NCI-H1092 (cell line): ENCODE measurements at places on chromosomes 12 and 14.

GRCh38 chr12:95547522-95548055 is 3.7 kb downstream of the USP44 start:
- DNase-seq: no peak

GRCh38 chr14:68890173-68890931 is 88.8 kb downstream of the ACTN1 start:
- no peak for DNase-seq

DNA sequence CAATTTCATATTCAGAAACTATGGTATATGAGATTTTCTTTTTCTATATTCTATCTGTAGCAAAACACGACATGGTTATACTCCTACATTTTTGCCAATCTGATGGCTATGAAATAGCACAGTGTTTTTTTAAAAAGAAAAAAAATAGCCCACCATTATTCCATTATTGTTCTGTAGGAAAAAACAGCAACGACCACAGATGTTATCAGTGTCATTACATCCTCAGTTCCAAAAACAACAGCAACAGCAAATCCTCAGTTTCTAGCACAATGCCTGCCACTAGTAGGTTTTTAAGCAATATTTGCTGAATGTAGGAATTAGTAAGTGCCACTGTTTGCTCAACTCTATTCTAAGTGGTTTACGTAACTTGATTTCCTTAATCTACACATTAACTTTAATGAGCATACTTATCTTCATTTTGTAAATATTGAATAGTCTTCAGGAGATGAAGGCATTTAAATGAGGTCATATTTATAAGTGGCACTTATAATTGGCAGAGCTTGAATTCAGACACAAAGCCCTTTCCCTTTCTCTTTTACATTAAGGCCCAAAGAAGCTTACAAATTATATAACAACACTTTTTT is 8.3 kb downstream of the RNASE6 start:
- DNase-seq: no peak

GRCh38 chr14:65054471-65055085 is 47.7 kb downstream of the MAX start:
- DNase-seq: no peak

DNA sequence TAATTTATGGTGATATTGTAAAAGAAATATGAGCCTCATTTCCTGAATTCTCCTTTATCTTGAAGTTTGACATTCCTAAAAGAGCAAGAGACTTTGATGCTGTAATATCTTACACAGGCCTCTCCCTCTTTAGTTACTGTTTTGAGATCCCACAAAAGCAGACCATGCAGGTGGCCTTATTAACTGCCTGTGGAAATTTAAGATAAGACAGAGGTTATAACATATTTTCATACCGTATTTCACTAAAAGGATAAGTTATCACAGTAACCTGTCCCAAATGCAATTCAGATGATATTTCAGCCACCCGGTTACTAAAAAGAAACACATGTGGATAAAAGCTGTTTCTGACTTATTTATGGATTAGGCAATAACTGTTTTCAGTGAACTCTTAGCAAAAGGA is 150.1 kb downstream of the NAV3 start:
- no peak for DNase-seq

GRCh38 chr12:89525824-89526770 is at the start of gene POC1B:
TSS of gene POC1B (minus strand) at chr12:89526047. CDS start at chr12:89525895, 152 bp downstream.
- DNase-seq: peak; percentile 63

DNA sequence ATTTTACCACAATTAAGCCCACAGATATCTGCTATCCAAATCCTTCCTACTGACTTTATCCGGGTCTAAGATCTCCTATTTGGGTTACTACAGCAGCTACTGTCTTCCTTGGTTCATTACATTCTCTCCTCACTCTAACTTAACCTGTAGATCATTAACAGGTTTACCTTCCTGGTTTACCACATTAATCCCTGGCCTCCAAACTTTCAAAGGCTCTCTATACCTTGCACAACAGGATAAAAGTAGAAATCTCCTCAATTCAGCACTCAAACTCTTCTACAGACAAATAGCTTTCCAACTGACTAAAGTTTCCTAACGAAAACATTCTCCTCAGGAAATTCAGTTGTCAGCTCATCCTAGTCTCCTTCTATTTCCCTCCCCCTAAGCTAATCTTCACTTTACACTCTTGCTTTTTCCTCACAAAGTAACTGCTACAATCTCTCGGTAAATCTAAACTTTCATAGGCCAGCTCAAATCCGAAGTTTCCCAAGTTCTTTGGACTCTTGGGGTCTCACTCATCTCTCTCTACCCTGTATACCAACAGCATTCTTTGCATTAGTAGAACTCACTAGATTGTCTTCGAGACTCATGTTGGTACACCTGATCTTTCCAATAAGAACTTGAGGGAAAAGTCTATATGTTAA is 2.7 kb downstream of the BTBD7 start:
- no peak for DNase-seq

GRCh38 chr12:56062996-56063395 is 17.0 kb upstream of the ERBB3 start:
- DNase-seq: no peak

DNA sequence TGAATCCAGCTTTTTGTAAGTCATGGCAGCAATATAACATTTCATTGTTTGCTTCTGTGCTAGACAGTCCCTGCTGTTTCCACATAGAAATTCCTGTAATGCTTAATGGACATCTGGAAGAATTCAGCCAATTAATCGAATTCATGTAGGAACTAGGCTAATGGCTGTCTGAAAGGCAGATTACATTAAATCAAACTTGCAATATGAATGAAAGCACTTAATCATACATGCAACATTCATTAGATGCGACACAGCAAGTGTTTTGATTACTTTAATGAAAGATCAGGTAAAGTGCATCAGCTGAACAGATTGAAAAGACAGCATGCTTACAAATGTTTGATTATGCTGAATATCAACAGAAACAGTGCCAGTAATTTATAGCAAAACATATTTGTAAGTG is 24.1 kb upstream of the INSM2 start:
- DNase-seq: no peak

GRCh38 chr12:91577586-91578539 is 395.2 kb upstream of the DCN start:
- no peak for DNase-seq

GRCh38 chr14:76352639-76353281 is 23.2 kb upstream of the ESRRB start:
- DNase-seq: peak; percentile 27

DNA sequence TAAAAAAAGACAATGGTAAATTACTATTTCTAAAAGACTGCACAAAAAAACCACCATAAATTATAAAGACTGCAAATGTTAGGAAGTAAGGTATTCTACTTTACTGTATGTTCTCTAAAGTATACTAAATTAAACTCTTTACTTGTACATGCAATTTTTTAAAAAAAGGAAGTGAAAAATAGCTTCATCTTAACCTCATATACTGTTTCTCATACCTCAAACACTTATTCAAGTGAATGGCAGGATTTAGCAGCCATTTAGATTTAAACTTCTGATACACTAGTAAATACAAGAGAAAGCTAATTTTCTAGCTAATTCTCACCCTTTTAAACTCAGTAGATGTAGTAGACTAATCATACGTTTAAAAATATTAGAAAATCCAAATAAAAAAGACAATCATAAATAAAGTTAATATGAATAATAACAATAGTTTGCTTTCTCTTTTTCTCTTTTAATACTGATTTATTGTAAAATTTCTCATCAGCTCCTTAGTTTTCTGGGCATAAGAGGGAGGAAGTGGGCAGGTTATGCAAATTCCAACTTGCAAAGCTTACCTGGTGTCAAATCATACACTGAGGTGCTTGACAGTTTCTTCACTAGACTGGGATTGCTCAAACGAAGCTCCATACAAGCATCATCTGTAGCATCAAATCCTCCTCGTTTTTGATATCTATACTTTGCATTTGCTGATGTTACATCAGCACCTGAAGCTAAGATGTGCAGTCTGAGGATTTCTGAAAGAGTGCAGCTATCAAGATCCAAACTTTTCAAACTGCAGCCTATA is 71.0 kb upstream of the CFL2 start:
- DNase-seq: no peak

- peak; percentile 77 for DNase-seq
Measured at GRCh38 chr14:22386924-22387775, 201.9 kb downstream of the DAD1 start.

DNA sequence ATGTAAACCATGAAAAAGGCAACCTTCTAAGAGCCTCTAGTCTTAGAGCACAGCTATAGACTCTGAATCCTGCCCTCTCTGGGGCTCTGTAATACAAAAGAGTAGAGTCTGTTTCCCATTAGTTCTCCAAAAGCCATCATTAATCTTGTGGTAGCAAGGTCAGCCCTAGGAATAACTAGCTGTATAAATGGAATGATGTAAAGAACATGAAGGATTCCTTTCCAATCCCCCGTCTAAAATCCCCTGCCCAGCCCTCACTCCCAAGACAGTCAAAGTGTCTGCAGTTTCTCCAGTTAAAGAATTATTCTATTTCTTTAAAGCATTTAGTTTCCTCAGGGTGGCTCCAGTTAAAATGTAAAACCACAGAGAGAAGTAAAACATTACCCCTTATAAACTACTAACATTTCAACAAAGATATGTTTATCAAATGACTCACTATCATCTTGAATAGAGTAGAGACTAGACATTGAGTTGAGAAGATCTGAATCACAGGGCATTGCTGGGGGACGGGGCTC is 104.2 kb downstream of the ST8SIA1 start:
- DNase-seq: no peak

DNA sequence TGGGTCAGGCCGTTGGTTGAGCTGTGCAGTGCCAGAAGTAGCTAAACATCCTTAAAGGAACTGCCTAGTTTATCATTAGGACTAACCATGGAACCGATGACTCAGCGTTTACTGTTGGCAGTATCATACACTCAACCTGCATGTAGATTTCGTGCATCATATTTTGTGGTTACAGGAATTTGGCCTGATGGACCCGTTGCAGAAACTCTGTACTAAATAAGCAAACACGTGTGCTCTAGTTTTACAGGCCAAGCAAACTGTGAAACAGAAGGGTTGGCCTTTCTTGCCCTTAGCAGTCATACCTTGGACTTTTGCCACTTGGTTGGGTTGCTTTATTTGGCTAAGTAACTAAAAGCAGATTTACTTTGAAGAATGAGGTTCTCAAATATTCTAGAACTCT is 35.6 kb downstream of the DGLUCY start:
- DNase-seq: no peak

GRCh38 chr12:15151161-15152091 is 69.8 kb downstream of the RERG start:
- no peak for DNase-seq

DNA sequence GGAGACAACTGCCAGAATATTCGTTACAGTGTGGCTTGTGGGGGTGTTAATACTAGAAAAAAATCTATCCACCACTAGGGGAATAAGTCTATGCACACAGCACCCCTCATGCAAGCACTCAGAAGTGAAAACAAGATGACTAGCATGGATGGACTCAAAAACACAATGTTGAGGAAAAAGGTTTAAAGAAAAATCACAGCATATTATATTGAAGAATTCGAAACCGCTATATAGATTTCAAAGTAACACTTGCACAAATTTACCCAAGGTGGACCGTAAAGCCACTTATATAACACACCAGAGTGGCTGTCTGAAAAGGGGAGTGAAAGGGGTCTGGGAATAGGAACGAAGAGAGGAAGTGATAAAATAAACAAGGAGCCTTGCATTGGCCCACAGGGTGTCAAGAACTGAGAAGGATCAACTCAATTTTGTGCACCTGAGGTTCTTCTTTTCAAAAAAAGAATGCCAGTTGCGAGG is 544 bp downstream of the ABCD4 start:
- DNase-seq: no peak

GRCh38 chr14:51067295-51067694 is 27.6 kb downstream of the TRIM9 start:
- no peak for DNase-seq

DNA sequence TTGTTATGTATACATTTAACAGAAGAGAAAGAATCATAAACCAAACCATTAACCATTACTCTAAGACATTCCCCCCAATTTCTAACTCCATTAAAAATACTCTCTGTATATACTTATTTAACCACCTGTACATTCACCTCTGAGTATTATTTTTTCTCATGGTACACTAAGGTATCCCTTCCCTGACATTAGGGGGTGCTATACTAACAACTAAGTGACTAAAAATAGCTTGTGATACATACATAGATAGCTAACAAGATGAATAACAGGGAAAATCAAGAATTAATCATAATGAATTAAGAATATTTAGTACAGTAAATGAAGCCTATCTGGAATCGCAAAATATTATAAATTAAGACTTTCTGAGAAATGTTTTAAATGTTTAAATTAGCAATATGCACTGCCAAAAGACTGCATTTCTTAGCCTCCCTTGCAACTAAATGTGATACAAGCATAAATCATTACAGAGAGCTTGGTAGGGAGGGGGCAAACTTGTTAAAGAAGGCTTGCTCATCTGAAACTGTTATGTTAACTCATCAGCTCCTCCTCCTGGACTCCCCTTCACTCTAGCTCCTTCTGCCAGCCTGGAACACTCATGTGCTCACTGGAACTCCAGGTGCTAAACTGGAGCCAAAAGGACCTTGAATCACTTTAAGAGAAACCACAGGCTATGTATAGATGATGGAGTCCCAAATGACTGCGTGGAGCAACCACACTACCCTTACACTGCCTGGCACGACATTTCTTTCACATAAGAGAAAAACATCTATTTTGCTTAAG is 14.9 kb downstream of the C2CD5 start:
- no peak for DNase-seq

DNA sequence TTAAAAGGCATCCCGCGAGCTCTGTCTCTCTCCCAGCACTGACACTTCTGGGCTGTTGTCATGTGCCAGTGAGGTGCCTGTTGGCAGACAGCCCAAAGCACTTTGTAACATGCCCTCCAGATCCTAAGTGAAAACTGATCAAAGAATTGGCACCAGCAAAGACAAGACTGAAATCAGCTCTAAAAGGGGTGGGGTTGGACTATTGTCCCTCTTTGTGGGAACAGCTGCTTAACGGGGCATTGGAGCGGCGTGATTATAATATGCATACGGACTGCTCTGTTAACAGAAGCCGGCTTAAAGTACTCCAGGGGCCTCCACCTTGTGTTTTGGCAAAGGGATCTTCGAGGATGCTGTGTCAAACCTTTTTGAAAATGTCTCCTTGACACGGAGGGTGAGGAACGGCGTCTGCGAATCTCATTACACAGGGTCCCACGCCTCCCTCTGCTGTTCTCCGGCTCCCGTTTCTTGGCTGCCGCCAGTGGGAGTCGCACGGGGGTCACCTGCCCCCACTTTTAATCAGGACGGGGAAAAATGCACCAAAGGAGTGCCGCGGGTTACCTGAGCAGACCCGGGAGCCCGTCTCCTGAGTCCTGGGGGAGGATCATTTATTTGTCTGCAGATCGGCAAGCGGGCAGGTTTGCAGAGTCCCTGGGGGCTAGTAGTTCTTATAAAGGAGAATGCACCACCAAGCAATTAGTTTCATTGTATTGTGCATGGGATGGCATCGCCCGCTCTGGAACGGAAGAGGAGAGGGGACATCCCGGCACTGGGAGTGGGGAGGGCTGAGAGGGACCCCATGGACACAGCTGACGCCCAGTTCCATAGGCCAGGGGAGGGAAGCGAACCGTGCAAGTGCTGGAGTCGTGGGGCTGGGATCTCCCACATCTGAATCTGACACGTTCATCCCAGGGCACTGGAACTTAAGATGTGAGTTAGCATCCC is 44.3 kb downstream of the SPRING1 start:
- DNase-seq: peak; percentile 58

GRCh38 chr12:25056486-25057130 is 107.7 kb upstream of the BCAT1 start:
- no peak for DNase-seq

GRCh38 chr12:40515041-40515816 is 177.0 kb upstream of the CNTN1 start:
- DNase-seq: no peak

- DNase-seq: no peak
Measured at GRCh38 chr12:89920866-89921265, 212.2 kb upstream of the ATP2B1 start.
